ENCODE measurements at places on chromosomes 2 and 18.

DNA sequence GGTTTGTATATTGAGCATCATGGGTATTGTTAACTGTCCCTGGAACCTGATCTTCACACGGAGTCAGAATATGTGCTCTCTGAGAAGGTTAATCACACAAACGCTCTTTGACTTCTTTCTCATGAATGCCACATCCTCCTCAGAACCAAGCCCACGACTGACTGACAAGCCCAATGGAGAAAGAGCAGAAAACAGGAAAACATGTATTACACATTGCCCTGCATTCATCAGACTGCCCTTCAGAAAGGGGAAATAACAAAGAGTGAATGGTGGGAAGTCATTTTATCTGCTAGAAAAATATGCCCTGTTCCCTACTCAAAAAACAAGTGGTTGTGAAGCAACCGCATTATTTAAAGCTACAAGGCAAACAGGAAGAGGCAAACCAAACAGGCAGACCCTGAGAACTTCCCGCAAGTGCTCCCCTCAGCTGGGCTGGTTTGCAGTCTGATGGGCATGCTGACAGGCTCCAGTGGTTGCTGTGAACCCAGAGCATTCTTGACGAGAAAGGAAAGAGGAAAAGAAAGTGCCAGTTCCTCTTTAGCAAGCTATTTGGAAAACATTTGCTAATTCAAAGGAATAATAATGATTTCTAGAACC lies 172.9 kb upstream of the SETBP1 start:
- DNase-seq: no peak

GRCh38 chr18:68679528-68679927 lies 35.4 kb downstream of the TMX3 start:
- DNase-seq: peak; percentile 76

DNA sequence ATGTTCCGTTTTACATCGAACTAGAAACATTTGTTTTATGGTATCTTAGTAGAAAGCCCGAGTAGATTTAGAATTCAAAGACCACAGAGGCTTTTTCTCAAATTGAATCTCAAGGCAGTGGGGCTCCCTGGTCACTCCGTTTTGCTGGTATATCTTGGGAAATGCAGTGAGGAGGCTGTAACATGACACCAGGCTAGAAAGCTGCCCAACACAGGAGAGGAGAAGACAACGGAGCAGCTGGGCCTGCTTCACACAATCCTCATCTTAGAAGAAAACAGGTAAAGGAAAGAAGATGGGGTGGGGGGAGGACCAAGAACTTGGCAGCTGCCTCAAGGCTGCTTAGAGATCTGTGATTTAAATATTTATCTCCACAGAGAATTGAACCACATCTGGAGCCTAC lies 38.3 kb upstream of the EPB41L3 start:
- DNase-seq: peak; percentile 59

- DNase-seq: no peak
Observed at GRCh38 chr2:160266037-160266551, 66.0 kb upstream of the ITGB6 start.

DNA sequence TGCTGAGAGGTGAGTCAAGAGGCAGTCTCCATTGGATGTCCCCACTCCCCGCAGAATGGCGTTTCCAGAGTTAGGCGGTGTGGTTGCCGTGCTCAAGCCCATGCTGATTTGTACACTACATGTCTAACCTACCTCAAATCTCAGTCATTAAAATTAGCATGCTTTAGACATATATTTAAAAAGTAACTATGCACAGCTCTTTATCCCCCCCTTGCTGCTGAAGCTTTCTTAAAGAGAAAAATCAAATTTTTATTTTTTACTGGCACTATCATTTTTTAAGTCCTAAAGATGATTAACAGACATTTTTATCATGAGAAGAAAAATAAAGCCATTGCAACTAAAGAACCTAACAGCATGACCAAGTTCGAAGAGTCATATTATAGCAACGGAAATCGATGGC lies 42.9 kb downstream of the BOLA3 start:
- peak; percentile 30 for DNase-seq

GRCh38 chr2:18630941-18631340 lies 41.6 kb upstream of the NT5C1B start:
- DNase-seq: peak; percentile 42

GRCh38 chr2:51297488-51297887 lies 265.6 kb upstream of the NRXN1 start:
- DNase-seq: no peak

DNA sequence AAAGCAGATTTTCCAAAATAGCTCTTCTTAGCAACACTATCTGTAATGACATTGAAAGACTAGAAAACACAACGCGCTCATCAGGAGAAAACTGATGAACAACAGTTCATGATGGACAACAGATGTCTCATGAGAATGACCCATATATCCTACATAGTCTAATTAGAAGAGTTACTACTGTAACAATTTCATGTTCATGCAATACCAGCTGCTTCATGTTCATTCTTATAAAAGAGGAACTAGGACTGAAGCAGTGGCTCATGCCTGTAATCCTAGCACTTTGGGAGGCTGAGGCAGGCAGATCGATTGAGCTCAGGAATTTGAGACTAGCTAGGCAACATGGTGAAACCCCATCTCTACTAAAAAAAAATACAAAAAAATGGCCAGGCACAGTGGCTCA lies 22.7 kb downstream of the TRAPPC8 start:
- no peak for DNase-seq

DNA sequence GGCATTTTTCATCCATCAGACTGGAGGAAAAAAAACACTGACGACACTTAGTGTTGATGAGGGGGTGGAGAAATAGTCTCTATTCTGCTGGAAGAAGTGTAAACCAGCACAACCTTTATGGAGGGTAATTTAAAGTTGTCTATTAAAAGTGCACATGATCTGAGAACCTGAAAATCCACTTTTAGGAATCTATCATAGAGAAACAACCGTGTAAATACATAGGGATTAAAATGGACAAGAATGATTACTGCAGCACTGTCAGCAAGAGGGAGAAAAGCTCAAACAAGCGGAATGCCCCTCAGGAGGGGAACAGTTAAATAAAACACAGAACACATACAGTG lies 79.6 kb upstream of the MGAT4A start:
- no peak for DNase-seq

DNA sequence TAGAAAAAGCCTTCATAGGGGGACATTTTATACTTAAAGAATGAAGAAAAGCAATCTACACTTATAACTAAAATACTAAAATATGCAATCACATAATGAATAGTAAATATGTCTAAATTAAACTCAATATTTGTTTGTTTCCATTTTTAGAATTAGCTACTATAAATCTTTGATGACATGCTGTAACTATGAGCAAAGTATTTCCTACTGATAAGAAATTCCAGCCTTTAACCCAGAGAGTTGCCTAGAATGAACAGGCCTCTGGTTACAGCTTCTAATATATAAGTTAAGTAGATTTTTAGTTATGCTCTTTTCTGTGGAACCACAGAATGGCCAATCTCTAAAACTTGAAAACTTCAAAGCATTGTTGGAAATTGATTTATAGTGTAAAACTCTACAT lies 1465.6 kb upstream of the ZEB2 start:
- DNase-seq: no peak

DNA sequence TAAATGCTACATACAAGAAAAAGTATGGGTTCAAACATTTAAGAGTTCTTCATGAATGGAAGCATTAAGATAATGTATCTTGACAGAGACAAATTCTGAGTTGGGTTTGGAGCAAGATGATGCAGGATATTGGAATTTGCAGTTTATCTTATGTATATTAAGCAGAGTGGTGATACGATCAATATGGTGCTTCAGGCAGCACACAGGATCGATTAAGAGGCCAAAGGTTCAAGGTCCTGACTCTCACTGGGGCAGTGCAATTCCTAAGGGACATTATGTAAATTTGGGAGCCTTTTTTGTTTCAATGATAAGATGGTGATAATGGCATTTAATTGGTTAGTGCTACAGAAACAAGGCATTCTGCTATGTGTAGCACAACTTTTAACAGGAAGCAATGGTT lies 381.9 kb downstream of the KCNJ3 start:
- no peak for DNase-seq

GRCh38 chr18:3966642-3967358 lies 488.3 kb downstream of the DLGAP1 start:
- DNase-seq: peak; percentile 59

DNA sequence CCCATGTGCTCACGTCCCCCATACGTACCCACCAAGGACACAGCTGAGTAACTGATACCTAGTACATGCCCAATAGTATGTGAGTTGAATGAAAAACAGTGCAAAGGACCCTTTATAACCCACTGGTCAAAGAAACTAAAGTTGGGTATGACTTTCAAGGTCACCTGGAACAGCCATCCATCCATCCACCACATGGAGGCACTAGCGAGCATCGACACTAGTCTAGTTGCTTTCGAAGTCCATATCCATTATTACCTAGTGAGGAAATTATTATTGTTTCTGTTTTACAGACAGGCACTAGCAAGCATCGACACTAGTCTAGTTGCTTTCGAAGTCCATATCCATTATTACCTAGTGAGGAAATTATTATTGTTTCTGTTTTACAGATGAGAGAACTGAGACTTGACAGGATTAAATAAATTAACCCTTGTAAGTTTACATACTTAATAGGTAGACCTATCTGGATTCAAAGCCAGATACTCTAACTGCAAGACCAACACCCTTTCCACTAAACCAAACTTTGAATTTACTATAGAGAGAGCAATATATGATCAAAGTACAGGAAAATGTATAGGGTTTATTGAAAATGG lies 233.7 kb downstream of the METTL4 start:
- peak; percentile 61 for DNase-seq

GRCh38 chr18:44679914-44680272 lies 795 bp upstream of the SETBP1 start:
- peak; percentile 81 for DNase-seq

- DNase-seq: no peak
Observed at GRCh38 chr2:21748501-21748900, 624.7 kb downstream of the TDRD15 start.

- no peak for DNase-seq
Observed at GRCh38 chr2:5763531-5763930, 71.3 kb downstream of the SOX11 start.

DNA sequence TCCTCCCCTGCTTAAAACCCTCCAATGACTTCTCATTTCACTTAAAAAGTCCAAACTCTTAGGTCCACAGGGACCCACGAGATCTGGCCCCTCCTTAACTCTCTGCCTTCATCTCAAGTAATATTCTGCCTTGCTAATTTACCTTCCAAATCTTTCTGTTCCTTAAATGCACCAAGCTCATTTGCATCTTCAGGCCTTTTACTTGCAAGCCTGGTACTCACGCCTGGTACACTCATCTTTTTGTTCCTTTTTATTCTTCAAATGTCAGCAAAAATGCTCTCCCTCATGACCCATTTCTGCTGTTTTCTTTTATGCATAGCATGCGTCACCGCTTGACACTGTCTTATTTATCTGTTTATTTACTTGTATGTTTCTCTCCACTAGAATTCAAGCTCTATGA lies 2.7 kb upstream of the WIPF1 start:
- no peak for DNase-seq

DNA sequence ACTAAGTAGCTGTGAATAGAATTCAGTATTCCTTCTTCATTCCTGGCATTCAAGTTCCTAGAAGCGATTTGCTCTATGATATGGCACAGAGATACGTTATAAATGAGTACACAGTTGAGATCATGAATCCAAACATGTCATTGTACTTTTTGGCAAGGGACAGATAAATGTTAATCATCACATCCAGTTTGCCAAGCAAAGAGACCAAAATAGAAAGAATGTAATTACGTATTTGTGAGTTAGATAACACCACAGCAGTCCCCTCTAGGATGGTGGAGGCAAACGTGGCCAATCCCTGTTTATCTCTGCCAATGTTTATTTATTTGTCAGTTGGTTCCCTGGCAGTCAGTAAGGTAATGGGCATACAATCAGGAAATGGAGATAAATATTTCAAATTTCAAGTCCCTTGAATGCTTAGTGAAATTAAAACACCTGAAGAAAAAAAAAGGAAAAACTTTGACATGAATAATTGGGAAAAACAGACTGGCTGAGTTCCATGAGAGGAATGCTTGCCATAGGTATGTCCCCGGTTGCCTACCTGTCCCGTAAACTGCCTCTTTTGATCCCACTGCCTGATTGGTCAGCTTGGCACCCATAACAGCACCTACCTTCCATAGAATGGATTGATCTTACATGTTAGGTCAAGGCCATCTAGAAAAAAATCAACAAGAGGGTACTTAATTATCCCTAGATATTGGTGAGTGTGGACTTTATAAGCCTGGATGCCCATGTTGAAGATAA lies 451.1 kb upstream of the NETO1 start:
- peak; percentile 35 for DNase-seq

DNA sequence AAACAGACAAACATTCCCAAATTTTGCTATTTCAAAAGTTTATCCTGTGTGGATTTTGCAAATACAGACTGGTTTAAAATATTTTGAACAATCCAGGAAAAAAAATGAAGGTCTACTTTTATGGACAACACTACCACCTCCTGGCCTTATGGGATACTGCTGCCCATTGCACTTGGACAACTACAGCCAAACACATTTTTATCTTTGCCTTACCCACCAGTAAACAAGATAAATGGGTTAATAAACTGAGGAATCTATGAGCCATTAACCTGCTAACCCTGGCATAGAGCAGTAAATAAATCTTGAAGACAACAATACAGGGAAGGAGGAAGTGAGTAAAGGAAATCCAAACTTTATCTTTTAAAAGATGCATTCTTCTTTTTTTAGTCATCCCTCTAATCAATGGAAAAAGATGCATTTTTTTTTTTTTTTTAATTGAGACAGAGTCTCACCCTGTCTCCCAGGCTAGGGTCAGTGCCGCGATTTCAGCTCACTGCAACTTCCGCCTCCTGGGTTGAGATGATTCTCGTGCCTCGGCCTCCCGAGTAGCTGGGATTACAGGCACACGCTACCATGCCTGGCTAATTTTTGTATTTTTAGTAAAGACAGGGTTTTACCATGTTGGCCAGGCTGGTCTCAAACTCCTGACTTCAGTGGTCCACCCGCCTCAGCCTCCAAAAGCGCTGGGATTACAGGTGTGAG lies 2.1 kb upstream of the SPIRE1 start:
- peak; percentile 75 for DNase-seq

DNA sequence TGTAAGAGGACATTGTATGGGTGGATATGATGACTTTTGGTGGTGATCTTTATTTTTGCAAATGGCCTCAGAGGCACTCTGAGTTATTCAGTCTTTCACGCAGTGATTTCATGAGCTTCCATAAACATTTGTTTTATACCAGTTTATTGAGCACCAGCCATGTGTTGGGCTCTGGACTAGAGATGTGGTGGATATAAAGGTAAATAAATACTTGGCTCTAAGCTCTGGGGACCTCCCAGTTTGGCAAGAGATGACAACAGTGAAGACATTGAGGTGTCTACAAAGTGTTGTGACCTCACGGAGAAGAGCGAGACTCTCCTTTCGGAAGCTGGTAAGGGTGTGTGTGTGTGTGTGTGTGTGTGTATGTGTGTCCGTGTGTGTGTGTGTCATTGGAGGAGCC lies 146.4 kb downstream of the TANC1 start:
- no peak for DNase-seq

DNA sequence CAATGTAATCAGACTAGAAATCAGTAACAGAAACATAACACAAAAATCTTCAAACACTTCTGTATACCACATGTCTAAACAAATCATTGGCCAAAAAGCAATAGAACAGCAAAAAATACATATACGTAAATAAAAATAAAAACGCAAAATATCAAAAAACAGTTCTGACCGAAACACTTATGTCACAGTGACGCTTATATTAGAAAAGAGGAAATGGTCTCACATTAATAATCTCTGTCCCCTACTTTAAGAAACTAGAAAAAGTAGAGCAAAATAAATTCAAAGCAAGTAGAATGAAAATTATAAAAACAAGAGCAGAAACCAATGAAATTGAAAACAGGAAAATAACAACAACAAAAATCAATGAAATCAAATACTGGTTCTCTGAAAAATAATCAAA lies 41.9 kb downstream of the TMEM131 start:
- DNase-seq: no peak

- no peak for DNase-seq
Observed at GRCh38 chr2:105683011-105683492, 61.7 kb upstream of the NCK2 start.

Measured in GM23248 (cell line).